Osteoblast (primary cell): ENCODE measurements at places on chromosomes 12 and 14. TPM values are rescaled to one million over a fixed set of nuclear protein-coding genes. Genes with fewer than 3 reads are reported as not detected.
A peak's percentile ranks its signal among the peaks of the same experiment; 100 is the strongest.

DNA sequence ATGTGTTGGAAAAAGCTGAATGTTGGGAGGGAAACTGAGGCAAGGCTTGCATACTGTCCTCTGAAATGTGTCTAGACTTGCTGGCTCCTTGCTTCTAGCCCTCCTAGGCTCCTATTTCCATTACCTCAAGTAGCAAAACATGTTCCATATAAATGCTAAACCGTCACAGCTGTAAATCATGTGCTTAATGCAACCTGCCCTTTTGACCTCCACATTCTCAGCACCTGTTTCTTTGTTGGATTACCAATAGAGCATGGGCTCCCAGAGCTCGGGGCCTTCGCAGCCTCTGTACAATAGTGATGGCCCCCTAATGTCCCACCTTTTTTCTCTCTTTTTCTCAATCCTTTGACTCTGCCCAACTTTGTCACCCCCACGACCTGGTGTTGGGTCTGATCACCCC, 23.3 kb downstream of the RERGL start:
- H3K27ac ChIP-seq: no peak overlapping the region
- H3K4me3 ChIP-seq: no peak overlapping the region
- H3K27me3 ChIP-seq: no peaks in the 10 kb centered on the region
- H3K36me3 ChIP-seq: no peaks in the 10 kb centered on the region
- no peak for DNase-seq

- H3K4me1 ChIP-seq: no peaks in the 10 kb centered on the region
- H3K4me3 ChIP-seq: no peak overlapping the region
- H3K36me3 ChIP-seq: no peaks in the 10 kb centered on the region
Observed at GRCh38 chr12:1505576-1505975, 88.8 kb downstream of the FBXL14 start.

- peaks cover 9% of the 10 kb centered on the region for H3K4me1 ChIP-seq
- H3K27me3 ChIP-seq: no peaks in the 10 kb centered on the region
- H3K27ac ChIP-seq: peak overlapping the region; percentile 51
Observed at GRCh38 chr12:50641566-50641965, 122.3 kb upstream of the ATF1 start.

- no peak for DNase-seq
- H3K4me1 ChIP-seq: peaks cover 65% of the 10 kb centered on the region
- H3K27ac ChIP-seq: peak overlapping the region; percentile 44
- no peaks in the 10 kb centered on the region for H3K36me3 ChIP-seq
- no peaks in the 10 kb centered on the region for H3K27me3 ChIP-seq
Observed at GRCh38 chr12:2286461-2287131, 233.8 kb downstream of the CACNA1C start.

DNA sequence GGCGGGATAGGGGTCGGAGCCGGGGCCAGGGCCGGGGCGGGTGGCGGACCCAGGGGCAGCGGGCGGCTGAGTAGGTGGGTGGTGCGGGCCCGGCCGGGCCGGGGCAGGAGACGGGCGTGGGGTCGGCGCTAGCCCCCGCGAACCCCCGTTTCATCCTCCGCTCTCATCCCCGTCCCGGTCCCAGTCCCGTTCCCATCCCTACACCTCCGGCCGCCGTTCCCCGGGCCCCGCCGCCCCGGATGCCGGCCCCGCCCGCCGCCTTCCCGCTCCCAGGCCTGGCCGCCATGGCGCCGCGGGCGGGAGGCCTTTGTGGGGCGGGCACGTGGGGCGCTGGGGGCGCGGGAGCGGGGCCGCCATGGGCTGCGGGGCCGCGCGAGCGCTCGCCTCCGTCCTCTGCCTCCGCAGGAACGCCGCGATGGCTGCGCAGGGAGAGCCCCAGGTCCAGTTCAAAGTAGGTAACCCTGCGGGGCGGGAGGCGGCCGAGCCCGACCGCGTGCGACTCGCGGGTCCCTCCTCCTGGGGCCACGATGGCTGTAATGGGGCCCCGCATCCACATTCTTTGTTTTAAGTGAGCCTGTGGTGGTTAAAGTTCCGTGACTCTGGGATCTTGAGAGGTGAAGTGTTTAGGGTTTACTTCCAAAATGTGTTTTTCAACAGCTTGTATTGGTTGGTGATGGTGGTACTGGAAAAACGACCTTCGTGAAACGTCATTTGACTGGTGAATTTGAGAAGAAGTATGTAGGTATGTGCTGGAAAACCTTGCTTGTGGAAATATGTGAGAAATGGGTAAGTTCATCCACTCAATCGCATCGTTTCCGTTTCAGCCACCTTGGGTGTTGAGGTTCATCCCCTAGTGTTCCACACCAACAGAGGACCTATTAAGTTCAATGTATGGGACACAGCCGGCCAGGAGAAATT, 572 bp downstream of the RAN start:
- no peaks in the 10 kb centered on the region for H3K27me3 ChIP-seq
- H3K4me3 ChIP-seq: peak overlapping the region; percentile 82
- H3K36me3 ChIP-seq: peaks cover 47% of the 10 kb centered on the region
- H3K4me1 ChIP-seq: peaks cover 19% of the 10 kb centered on the region
- peak overlapping the region; percentile 83 for H3K27ac ChIP-seq
- DNase-seq: peak; percentile 93

DNA sequence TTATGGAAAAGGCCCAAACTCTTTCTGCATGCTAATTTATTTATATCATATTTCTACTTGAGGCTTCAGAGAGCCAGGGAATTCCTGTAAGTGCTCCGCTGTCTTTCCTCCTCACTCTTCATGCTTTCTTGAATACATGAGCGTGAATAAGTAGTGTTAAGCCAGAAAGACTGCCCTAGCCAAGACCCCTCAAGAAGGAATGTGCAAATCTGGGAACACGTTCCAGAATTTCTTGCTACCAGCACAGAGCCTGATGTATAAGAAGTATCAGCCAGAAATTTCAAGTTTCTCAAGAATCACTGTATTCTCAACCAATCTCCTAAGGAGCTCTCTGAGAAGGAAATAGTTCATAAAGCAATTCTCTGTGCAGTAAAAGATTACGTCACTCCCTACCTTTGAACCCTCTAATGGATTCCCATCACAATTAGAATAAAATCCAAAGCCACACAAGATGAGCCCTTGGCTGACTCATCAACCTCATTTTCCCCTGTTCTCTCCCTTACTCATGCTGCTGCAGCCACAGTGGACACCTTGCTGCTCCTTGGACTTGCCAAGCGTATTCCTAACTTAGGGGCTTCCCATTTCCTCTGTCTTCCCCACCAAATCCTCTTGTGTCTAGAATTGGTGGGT, 6.9 kb upstream of the TSPAN8 start:
- H3K36me3 ChIP-seq: no peaks in the 10 kb centered on the region
- DNase-seq: no peak

The FKBP4 gene
- 14.4 and 17.4 TPM in 2 replicates for total RNA-seq
